ENCODE measurements at places on chromosomes 6 and 20.

GRCh38 chr20:20297752-20298151 is 70.2 kb upstream of the INSM1 start:
- no peaks in the 10 kb centered on the region for H3K27me3 ChIP-seq
- H3K4me3 ChIP-seq, result no peak overlapping the region
- no peak overlapping the region for H3K27ac ChIP-seq

GRCh38 chr6:20996099-20996498 is 461.8 kb downstream of the CDKAL1 start:
- no peaks in the 10 kb centered on the region for H3K27me3 ChIP-seq
- peaks cover 44% of the 10 kb centered on the region for H3K4me1 ChIP-seq
- no peaks in the 10 kb centered on the region for H3K36me3 ChIP-seq

GRCh38 chr6:14232889-14233288 is 115.3 kb downstream of the CD83 start:
- no peak overlapping the region for H3K4me3 ChIP-seq
- H3K4me1 ChIP-seq, result no peaks in the 10 kb centered on the region
- H3K27me3 ChIP-seq, result no peaks in the 10 kb centered on the region
- H3K27ac ChIP-seq, result no peak overlapping the region

- H3K27ac ChIP-seq, result no peak overlapping the region
- H3K4me1 ChIP-seq, result no peaks in the 10 kb centered on the region
- H3K27me3 ChIP-seq, result no peaks in the 10 kb centered on the region
- H3K4me3 ChIP-seq, result no peak overlapping the region
Observed at GRCh38 chr6:168163096-168163731, 84.2 kb upstream of the FRMD1 start.

DNA sequence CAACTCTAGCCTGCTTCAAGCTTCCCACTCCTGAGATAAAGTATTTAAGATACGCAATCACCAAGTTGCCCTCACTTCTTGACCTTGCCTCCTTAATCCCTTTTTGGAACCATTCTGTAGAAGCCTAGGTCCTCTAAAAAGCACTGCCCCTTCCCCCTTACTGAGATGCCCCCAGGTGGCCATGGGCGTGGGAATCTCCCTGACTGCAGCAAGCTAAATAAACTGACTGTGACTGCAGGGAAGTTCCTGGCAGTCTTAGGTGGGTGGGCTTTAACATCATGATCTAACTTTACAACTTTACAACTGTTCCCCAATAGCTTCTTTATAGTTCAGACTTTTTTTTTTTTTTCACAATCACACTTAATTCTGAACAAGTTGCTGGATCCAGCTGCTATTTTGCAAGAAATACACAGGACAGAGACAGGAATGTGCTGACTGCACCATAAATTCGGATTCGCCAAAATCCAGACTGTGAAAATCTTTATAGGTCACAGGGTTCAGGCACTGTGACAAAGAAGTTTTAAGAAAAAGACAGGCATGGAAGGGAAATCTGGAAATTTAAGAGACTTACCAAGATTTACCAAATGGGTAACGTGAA is 344.2 kb upstream of the SULF2 start:
- no peaks in the 10 kb centered on the region for H3K36me3 ChIP-seq
- H3K27me3 ChIP-seq, result peaks cover 28% of the 10 kb centered on the region
- DNase-seq, result no peak
- no peak overlapping the region for H3K4me3 ChIP-seq
- H3K4me1 ChIP-seq, result no peaks in the 10 kb centered on the region
- H3K27ac ChIP-seq, result no peak overlapping the region

Measured in HCT116 (cell line).